Amygdala (tissue), 56 donors: ENCODE measurements at places on chromosomes 12 and 14.

DNA sequence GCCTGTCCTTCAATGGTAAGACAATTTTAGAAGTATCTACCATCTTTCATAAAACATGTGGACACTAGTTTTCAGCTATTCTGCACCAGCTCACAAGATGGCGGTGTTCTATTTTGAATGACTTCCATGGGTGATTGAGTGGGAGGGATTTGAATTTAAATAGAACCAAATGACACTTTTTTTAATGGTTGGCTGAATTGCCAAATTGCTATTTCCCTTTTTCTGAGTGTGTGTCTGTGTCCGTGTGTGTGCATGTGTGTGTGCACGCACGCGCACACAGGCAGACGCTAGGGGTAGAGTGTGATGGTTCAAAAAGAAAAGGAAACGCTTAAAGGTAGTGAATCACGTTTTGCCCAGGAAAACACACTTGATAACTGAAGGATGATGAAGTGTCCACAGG is 362.6 kb downstream of the DAD1 start:
- DNase-seq, result no peak

GRCh38 chr14:92144708-92145107 is 22.9 kb downstream of the CPSF2 start:
- no peak for DNase-seq

DNA sequence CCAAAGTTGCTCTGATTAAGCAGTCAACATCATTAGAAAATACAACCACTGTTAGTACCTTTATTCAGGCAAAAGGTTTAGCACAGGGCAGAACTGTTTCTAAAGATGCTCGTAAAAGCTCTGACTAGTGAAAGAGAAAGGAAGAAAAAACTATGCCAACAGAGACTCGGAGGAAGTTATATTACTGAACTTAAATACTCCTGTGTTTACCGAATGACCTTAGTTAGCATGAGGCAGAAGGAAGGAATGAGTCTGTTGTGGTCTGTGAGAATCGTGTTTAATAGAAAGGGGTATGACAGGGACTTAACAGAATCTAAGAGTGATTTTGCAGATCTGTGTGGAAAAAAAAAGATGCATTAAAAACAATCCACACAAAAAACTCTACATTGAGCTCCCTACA is 84.1 kb upstream of the OVCH1 start:
- DNase-seq, result no peak

GRCh38 chr12:56374726-56375597 is 12.3 kb upstream of the APOF start:
- no peak for DNase-seq

DNA sequence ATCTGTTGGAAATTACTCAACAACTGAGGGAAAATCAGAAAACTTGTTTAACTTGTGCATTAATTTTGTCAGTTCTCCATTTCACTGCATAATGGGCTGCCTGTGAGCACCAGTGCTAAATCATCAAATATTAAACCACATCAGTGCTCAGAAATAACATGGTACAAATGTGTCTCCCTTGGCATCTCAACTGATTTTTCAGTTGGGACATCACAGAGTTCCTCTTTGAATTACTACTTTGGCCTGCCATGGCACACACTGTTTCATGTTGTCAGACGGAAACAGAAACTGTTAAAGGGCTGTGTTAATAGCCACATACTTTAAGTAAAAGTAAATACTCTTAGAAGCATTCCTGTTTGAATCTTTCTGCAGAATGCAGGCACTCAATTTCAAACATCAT is 42.1 kb upstream of the STRN3 start:
- no peak for DNase-seq

DNA sequence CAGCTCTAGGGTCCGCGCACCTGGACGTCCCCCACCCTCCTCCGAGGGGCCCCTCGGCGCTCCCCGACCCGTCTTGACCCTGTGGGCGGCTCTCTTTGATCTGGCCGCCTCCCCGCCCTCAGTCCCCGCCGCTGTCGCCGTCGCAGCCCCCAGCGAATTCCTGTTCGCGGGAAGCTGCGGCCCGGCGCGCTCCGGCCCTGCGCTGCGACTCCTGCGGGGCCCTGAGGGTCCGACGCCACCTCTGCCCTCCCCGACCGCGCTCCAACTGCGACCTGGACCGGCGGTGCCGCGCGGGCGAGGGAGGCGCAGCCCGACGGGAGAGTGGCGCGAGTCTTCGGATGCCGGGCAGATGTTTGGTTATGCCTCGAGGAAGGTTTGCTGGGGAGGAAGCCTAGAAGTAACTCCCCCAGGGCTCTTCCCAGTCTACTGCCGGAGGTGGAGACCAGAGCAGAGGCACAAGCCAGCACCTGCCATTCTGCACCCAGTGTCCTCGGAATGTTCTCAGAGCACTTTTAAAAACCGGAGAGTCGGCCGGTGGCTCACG is 440 bp upstream of the ISM2 start:
- DNase-seq, result no peak

- no peak for DNase-seq
Observed at GRCh38 chr12:74412606-74413230, 124.9 kb upstream of the ATXN7L3B start.

- no peak for DNase-seq
Observed at GRCh38 chr12:23368590-23368989, 580.9 kb downstream of the SOX5 start.

DNA sequence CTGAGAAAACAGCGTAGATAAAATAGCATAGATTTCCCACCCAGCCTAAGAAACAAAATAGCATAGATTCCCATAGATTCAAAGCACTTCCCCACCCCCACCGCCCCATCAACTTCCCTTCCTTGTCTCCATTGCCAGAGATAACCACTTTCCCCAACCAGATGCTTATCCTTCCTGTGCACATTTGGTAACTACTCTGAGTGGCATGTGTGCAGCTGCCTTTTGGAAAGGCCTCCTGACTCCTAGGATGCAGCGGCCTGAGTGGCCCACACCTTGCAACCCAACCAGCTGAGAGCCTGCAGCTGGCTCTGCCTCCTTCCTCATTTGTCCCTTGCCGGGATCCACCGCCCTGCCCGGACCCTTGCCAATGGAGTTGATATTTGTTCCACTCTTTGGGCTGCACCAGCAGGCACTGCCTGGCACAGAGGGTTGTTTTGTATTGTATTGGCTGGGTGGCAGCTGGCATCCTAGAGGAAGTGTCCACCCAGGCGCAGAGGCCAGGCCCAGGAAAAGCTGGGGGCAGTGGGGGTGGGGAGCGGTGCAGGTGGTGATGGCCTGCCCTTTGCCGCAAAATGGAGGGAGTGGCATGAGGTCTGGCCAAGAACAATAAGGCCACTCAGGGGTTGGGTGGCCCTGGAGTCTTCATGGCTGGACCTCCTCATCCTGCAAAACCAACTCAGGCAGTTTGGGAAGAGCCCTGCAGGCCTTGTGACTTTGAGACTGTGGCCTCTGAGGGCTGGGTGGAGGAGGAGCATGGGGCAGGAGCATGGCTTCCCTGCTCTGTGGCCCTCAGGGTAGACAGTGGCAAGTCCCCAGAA is 4.9 kb downstream of the SLC48A1 start:
- DNase-seq, result no peak

DNA sequence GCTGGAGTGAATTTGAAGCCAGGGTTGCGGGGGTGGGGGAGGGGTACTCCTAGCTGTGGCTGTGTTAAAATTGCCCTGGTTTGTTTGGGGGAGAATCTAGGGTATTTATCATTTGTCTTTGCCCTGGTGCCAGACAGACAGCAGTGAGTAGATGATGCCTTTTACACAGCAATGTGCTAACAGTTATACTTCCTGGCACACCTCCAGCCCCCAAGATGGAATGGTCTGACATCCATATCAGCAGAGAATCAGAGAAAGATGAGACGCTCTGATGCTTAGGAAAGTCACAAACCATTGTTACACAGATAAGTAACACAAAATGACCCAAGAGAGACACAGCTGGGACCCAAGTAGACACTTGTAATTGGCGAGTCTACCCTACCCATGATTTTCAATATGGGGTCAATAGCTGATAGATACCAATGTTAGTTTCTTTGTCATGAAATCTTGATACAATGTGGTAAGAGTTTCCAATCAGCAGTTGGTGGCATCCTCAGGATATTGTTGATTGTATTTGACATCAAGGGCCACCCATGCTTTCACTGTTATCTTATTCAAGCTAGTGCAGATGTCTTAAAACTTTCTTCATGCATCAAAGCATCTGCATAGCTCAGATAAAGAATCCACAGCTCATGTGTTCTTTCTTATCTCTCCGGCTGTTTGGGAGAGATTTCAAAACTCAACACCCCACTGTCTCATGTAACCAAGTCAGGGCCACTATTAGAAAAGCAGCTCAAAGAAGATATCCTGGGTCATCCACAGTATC is 2.6 kb upstream of the PRKAB1 start:
- DNase-seq, result no peak

- no peak for DNase-seq
Observed at GRCh38 chr12:93679308-93679925, 2.2 kb downstream of the CRADD start.

DNA sequence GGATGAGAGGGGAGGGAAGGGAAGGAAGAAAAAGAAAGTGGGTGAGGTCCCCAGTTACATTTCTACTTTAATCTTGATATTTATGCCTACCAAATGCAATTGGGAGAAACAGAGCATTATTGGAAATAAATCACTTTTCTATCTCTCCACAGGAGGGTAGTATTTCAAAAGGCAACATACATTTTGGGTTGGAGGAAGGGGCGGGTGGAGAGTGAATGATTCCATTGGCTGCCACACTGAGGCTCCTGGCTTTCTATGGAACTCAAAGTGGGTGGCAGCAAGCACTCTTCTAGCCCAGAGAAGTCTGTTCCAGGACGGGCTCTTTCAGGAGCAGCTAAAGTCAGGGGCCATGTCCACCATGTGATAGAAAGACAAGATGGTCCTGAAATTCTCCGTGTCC is 441.3 kb downstream of the DAD1 start:
- DNase-seq, result no peak

DNA sequence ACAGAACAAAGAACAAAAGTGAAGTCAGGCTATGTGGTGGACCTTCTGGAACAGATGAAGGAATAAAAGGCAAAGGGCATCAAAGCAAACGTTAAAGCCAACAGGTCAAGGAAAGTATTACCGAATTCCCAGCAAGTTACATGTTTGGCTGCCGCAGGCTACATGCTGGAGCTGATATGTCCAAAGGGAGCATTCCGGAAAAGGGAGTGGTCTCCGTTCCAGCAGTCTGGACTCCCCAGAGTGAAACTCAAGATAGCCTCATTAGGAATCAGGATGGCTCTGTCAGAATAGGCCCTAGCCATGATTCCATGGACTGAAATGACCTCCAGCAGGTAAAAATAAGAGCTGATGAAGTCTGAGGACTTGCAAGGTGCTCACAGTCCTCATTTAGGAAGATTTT is 379.8 kb upstream of the PRICKLE1 start:
- no peak for DNase-seq

GRCh38 chr14:88312257-88312656 is 10.8 kb downstream of the KCNK10 start:
- no peak for DNase-seq

GRCh38 chr14:39266525-39266870 is 32.8 kb downstream of the MIA2 start:
- DNase-seq, result no peak

GRCh38 chr14:49923442-49923841 is 30.6 kb downstream of the ARF6 start:
- DNase-seq, result no peak

DNA sequence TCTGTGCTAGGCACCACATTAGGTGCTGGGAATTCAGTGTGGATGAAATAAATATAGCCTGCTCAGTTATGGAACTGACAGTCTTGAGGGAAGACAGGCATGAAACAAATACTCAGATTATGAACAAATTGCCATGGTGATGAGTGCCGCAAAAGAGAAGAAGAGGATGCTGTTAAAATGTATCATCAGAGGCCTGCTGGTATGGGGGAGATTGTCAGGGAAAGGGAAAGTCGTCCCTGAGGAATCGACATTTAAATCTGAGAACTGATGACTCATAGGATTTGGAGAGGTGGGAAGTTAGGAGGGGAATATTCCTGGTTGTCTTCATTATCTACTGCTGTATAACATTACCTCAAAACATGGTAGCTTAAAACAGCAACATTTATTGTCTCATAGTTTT is 42.0 kb downstream of the PPP1R36 start:
- no peak for DNase-seq

DNA sequence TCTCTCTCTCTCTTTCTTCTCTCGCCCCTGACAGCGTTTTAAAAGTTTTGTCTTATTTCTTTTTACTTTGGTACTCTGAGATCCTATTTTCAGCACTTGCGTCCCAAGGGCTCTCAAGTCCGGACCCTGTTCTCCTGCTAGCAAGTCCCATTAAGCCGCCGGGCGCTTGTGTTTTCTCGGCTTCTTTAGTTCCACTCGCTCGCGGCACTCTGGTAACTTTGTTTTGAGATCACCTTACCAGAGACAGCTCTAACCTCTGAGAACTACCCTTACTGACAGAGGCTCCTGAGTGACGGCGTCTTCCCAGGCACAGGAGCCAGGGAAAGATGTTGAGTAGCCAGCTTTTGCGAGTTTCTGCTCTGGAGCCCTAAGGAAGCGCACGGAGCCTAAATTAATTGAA is 2.7 kb upstream of the MYF5 start:
- DNase-seq, result no peak

DNA sequence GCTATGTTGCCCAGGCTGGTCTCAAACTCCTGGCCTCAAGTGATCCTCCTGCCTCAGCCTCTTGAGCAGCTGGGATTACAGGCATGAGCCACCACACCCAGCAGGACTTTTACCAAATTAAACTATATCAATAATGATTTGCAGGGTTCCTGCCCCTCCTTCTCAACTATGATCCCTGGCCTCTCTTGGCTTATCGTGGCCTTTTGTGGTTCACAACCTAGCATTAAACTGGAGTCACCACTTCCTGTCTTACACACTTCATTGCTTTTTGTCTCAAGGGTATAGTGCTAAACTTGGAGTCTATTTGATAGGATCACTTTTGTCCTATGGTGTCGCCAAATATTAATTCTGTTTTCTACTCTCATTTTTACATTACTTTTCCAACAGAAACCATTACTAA is 64.5 kb downstream of the SEC23A start:
- no peak for DNase-seq

- no peak for DNase-seq
Observed at GRCh38 chr14:25699981-25700380, 650.0 kb upstream of the STXBP6 start.

- DNase-seq, result no peak
Observed at GRCh38 chr14:61578745-61579144, 116.6 kb upstream of the HIF1A start.

- DNase-seq, result no peak
Observed at GRCh38 chr12:1517007-1517406, 77.4 kb downstream of the FBXL14 start.

GRCh38 chr14:80634106-80634758 is 307.3 kb downstream of the CEP128 start:
- no peak for DNase-seq

- no peak for DNase-seq
Observed at GRCh38 chr12:110354172-110354780, 49.2 kb downstream of the ANAPC7 start.

DNA sequence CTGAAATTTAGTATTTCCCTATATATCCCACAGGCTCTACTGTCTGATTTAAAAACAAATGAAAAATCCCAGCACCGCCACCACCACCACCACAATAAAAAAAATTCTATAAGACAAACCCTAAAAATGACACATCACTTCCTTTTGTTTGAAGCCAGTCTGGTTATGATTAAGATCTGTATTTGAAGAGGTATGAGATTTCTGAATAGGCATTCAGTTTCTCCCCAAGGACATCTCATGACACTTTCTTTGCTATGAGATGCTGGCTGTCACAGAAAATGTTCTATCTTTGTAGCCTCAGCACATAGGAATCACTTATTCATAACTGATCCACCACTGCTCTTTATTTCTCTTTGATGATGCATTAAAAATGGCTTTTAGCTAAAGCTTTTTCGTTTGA is 1071.0 kb downstream of the SLC6A15 start:
- DNase-seq, result no peak

GRCh38 chr12:93042684-93043083 is 113.6 kb upstream of the EEA1 start:
- no peak for DNase-seq
